ENCODE measurements at places on chromosomes 2 and 18.

DNA sequence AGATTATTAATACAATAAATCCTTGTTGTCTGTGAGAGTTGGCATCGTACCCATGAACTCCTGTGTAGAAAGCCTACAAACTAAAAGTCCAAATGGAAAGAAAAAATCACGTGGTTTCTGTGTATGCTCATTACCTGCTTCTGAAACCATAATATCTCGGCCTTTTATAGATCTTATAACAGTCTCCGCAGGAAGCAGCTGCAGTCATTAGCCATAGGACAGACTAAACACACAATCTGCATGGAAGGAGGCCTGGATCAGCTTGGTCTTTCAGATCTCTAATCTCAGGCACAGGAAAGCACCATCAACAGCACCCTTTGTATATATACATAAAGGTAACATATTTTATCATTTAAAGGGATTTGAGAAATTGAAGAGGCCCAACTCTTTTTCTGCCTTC lies 508.9 kb upstream of the TCF4 start:
- no peak for DNase-seq

- no peak for DNase-seq
Measured at GRCh38 chr2:8352296-8352695, 329.6 kb upstream of the ID2 start.

DNA sequence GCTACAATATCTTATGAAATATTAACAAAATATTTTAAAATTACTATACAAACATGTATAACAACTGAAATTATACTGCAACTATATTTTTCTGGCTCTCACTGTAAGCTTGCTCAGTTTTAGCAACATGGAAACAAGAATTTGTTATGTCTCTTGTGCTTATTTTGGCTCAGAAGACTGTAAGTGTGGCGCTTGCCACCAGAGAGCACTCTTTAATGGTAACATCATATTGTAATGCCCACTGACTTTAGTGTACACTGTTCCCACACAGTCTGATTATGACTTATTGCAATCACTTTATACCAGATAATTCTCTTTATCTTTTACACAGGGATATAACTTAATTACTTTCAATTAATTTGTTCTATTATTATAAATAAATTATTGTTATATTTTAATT lies 1500.6 kb upstream of the TMEFF2 start:
- no peak for DNase-seq

DNA sequence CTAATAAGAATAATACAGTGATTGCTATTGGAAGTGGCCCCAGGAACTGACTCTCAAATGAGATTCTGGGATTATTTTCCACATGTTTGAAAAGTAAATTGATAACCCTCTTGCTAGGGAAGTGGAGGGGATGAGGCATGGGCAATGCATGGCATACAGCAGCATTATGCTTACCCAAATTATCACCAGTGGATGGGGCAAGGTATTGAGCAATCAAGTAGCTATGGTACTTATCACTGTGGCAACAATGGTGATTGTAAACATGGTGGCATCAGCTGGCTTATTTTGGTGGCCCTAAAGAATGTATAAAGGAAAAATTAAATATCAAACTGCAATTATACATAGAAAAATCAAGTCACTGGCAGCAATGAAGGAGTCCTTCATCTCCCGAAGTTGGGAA lies 155.1 kb downstream of the FIGN start:
- no peak for DNase-seq

DNA sequence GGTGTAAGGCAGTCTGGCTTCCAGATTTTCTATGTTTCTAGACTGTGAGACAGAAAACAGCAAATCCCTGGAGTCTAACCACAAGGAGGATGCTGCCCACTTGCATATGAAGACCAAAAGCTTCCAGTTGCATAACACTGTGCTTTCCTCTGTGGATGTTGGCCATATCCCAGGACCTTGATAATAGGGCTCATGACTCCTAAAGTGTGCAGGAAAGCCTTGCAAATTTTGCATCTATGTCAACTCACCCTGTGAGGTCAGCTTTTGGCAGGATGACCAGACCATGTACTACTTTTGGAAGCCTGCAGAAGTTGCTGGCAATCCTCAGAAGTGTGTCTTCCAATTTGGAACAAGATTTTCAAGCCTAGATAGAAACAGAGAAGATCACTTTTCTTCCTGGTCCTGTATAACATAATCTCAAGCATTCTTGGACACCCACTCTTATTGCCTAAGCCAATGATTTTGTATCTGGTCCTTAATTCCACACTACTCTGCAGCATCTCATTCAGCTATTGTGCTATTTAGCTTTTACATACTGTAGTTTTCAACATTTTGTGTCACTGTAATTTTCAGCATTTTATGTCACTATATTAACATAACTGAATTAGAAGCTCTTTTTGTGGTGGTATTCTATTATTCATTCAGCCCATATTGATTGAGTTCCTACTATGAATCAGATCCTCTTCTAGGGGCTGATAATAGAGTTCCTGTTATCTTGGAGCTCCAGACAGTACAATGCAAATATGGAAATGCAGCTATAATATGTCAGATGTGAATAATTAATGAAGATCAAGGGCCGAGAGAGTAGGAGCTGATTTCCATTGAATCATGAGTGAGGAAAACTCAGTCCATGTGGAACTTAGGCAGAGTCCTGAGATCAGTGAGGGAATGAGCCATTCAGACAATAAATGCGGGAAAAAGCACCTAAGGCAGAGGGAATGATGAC lies 85.3 kb upstream of the RAB27B start:
- DNase-seq, result peak; percentile 5

GRCh38 chr2:105737980-105738657 lies 6.6 kb upstream of the NCK2 start:
- no peak for DNase-seq

DNA sequence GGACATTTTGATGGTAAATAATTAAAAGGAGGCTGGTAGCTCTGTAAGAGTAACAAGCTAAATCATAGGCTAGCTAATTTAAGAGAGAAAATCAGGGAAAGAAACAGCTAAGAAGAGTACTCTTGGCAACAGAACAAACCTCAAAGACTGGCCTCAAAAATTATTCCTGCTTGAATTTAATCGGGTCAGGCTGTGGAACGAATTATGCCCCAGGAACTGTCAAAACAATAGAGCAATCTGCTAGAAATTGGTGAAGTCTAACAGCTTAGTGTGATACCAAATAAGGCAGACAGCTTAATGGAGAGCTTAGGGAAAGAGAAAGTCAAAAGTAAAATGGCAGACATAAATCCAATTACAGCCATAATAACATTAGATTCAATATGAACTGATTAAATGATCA lies 215.7 kb downstream of the MREG start:
- no peak for DNase-seq

- no peak for DNase-seq
Measured at GRCh38 chr2:60570251-60570650, 16.8 kb upstream of the BCL11A start.
